Placental epithelial cell (primary cell): ENCODE measurements at places on chromosomes 2 and 18. TPM values are rescaled to one million over a fixed set of nuclear protein-coding genes. Genes with fewer than 3 reads are reported as not detected.

The DNAJC5G gene
- total RNA-seq = not detected in 2 replicates

The TET3 gene
- total RNA-seq = 9.2 and 13.0 TPM in 2 replicates

The KCNF1 gene
- total RNA-seq = not detected in 2 replicates

The INHA gene
- 2.5 and 4.7 TPM in 2 replicates for total RNA-seq

The ACVR1C gene
- not detected in 2 replicates for total RNA-seq

The MAP3K19 gene
- not detected in 2 replicates for total RNA-seq

The PAPOLG gene
- 14.1 and 14.5 TPM in 2 replicates for total RNA-seq

The MRPL33 gene
- total RNA-seq = 45.9 and 98.9 TPM in 2 replicates

The LONRF2 gene
- total RNA-seq = under 0.01 and 0.39 TPM in 2 replicates

The LOXHD1 gene
- total RNA-seq = not detected in 2 replicates

The CABLES1 gene
- 0.33 and 0.39 TPM in 2 replicates for total RNA-seq

The DCDC2C gene
- not detected in 2 replicates for total RNA-seq

The RIT2 gene
- not detected in 2 replicates for total RNA-seq

The MCFD2 gene
- 51.4 and 73.7 TPM in 2 replicates for total RNA-seq

The MLPH gene
- 21.9 and 52.6 TPM in 2 replicates for total RNA-seq

The PAIP2B gene
- total RNA-seq = 0.98 and 2.4 TPM in 2 replicates

The HOXD13 gene
- not detected in 2 replicates for total RNA-seq

The DUSP19 gene
- 0.79 and 0.87 TPM in 2 replicates for total RNA-seq

The LYG2 gene
- not detected in 2 replicates for total RNA-seq

The CNTNAP5 gene
- not detected in 2 replicates for total RNA-seq

The TUBA4B gene
- not detected in 2 replicates for total RNA-seq

The MYL1 gene
- not detected in 2 replicates for total RNA-seq

The TNS1 gene
- total RNA-seq = 5.5 and 6.3 TPM in 2 replicates

The SPATA3 gene
- total RNA-seq = not detected in 2 replicates

The C1GALT1C1L gene
- 1.2 and 1.3 TPM in 2 replicates for total RNA-seq

The CRYBA2 gene
- not detected in 2 replicates for total RNA-seq

The GLI2 gene
- total RNA-seq = 0.39 and 1.1 TPM in 2 replicates

The ANKRD30BL gene
- total RNA-seq = not detected in 2 replicates

The POTEJ gene
- total RNA-seq = not detected in 2 replicates

The AOX1 gene
- total RNA-seq = 3.5 and 23.0 TPM in 2 replicates

The LINC00305 gene
- not detected in 2 replicates for total RNA-seq

The KLHL14 gene
- total RNA-seq = not detected in 2 replicates

The SERPINB10 gene
- total RNA-seq = not detected in 2 replicates

The MTCL1 gene
- 49.2 and 50.6 TPM in 2 replicates for total RNA-seq

The CTNNA2 gene
- total RNA-seq = 0.39 TPM in 1 of 2 replicates, not detected in the other

The SERPINB2 gene
- total RNA-seq = 0.98 and 4.7 TPM in 2 replicates

The HOXD10 gene
- total RNA-seq = 0.39 TPM in 1 of 2 replicates, not detected in the other

The RFX8 gene
- total RNA-seq = 0.39 TPM in 1 of 2 replicates, not detected in the other

The FHOD3 gene
- 0.39 TPM in 1 of 2 replicates, not detected in the other for total RNA-seq

The CHRND gene
- total RNA-seq = not detected in 2 replicates

The ASXL2 gene
- 5.5 and 9.7 TPM in 2 replicates for total RNA-seq

The ING5 gene
- total RNA-seq = 17.0 and 41.2 TPM in 2 replicates

The CYS1 gene
- total RNA-seq = 0.39 TPM in 1 of 2 replicates, not detected in the other

The GCG gene
- 0.39 TPM in 1 of 2 replicates, not detected in the other for total RNA-seq

The SLC8A1 gene
- total RNA-seq = 4.3 and 8.2 TPM in 2 replicates

The FBXO48 gene
- 0.33 and 0.39 TPM in 2 replicates for total RNA-seq

The EDAR gene
- total RNA-seq = not detected in 2 replicates

The NMUR1 gene
- not detected in 2 replicates for total RNA-seq

The GPR35 gene
- total RNA-seq = 0.22 and 0.39 TPM in 2 replicates

The UGT1A4 gene
- 0.33 and 0.39 TPM in 2 replicates for total RNA-seq

The GPR39 gene
- total RNA-seq = 34.2 and 64.2 TPM in 2 replicates

The RAB27B gene
- 9.3 and 9.8 TPM in 2 replicates for total RNA-seq

The GALNT5 gene
- 9.0 and 16.5 TPM in 2 replicates for total RNA-seq

The CRACDL gene
- 0.65 and 0.79 TPM in 2 replicates for total RNA-seq

The KLHL41 gene
- total RNA-seq = 0.33 and 1.2 TPM in 2 replicates

The CD226 gene
- total RNA-seq = under 0.01 and 0.11 TPM in 2 replicates

The WNT10A gene
- total RNA-seq = under 0.01 and 0.11 TPM in 2 replicates
